Activated T-helper 1 cell treated with anti-CD3 and anti-CD28 coated beads, Interleukin-12 subunit alpha, Interleukin-12 subunit beta, Interleukin-2, Interleukin-4 antibody, amounts not matched to agents 30 ng/mL and 10 ng/mL and 1 ng/mL, durations not matched to agents 14 hours and 24 hours and 36 hours (primary cell): ENCODE measurements at places on chromosomes 12 and 14.

DNA sequence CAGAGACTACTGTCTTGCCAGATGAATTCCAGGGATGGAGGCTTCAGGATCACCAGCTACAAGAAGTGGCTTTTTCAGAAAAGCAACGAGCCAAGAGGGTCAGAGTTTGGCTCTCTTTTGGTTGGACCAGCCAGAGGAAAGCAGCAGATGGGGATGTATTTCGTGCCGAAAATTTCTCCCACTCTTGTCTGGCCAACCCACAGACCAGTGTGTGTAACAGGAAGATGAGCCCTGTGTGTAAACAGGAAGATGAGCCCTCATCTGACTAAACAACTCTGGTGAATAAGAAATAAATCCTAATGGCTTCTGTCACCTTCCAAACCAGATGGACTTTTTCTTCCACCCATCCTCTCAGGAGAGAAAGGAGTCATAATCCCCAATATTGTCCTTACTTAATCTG lies 13.1 kb downstream of the GPR68 start:
- DNase-seq, result no peak

DNA sequence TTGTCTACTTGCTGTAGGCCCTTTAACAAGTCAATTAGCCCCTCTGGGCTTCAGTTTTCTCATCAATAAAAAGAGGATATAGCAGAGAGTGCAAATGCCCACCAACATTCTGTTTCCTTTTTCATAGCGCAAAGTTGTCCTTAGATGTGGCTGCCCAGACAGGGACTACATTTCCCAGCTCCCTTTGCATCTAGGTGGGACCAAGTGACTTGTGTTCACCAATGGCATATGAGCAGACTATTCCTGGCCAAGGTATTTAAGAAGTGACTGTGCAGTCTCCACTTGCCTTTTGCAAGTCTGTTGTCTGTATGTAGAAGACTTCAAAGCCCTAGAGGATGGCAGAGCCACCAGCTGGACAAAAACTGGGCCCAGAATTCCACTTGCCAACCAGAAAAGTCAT lies 59.7 kb downstream of the DAO start:
- DNase-seq, result no peak

DNA sequence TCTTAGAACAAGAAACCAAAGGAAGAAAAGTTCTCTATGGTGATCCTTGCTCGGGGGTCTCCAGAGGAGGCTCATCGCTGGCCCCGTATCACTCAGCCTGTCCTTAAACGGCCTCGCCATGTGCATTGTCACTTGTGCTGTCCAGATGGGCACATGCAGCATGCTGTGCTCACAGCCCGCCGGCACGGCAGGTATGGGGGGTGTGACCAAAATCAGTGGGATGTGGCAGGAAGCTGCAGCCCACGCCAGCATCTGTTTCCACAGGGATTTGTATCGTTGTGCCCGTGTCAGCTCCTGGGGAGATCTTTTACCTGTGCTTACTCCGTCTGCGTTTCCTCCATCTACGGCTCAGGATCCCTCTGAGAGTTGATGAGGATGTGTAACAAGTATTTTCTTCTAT lies 2.6 kb upstream of the SLC39A2 start:
- no peak for DNase-seq

DNA sequence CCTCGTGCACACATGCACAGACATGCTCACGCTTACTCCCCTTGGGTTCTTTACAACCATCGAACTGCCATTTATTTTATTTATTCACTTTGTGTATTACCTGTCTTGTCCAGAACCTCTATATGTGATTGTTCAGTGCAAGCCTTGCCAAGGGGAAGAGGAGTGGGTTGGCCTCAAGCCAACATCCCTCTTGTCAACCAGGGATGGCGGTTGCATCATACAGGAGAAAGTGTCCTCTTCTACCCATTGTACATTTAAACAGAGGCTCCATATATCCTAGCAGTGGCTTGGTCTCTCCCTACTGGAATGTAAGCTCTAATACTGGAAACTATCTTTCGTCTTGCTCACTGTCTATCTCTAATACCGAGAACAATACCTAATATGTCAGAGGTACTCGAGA lies 108.4 kb downstream of the C12orf42 start:
- no peak for DNase-seq

DNA sequence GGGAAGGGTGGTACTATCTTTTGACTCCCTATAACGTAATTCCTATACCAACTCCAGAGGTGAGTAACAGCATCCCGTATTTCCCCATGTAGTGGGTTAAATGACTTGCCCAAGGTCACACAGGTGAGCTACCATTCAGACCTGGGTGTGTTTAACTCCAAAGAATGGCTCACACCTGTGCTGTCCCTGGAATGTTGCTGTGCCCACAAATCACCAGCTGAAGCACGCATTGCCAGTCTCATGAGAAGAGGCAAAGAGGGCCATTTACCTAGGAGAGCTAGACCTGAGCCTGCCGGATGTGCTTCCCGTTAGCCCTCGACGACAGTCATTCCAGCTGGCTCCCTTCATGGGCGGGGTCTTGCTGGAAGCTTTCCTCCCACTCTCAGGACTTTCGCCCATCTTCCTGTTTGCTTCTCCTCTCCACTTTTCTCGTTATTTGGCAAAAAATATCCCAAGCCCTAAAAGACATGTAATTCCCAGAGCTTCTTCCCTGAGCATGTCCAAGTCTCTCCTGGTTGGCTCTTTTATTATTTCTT lies 106.6 kb upstream of the VASH1 start:
- no peak for DNase-seq
